T-helper 1 cell (primary cell): ENCODE measurements at places on chromosomes 2 and 18.

- DNase-seq = no peak
These were observed 64.0 kb upstream of the CERS6 start for GRCh38 chr2:168392024-168392423.

DNA sequence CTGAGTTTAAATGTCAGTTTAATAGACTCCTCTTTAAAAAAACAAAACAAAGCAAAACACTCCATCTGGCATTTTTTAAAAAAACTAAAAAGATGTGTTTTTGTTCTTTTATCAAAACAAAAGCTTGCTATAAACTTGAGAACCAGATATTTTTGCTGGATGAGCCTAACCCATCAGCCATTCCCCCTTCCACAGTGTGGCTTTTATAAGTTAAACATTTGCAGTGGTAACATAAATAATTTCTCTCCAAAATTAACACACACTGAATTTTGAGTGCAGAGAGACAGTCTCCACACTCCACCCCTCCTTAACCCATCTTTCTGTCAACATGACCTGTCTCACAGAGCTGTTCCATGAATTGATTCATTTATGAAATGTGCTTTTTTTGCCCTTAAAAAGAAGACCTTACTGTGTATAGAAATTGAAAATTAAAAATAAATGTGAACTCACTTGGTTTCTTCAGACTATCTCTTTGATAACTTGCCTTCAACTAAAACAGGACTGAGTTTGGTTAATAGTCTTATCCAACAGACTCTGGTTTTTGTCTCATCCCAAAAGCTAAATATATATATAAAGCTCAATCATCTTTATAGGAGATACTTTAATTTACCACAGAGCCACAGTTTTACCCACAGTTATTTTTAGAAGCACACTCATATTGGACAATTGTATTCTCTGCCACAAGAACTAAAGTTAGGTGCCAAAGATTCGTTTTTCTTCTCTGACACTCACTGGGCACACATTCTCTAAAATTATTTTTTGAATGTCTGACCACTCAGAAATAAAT, 64.8 kb upstream of the STK39 start:
- DNase-seq = no peak

DNA sequence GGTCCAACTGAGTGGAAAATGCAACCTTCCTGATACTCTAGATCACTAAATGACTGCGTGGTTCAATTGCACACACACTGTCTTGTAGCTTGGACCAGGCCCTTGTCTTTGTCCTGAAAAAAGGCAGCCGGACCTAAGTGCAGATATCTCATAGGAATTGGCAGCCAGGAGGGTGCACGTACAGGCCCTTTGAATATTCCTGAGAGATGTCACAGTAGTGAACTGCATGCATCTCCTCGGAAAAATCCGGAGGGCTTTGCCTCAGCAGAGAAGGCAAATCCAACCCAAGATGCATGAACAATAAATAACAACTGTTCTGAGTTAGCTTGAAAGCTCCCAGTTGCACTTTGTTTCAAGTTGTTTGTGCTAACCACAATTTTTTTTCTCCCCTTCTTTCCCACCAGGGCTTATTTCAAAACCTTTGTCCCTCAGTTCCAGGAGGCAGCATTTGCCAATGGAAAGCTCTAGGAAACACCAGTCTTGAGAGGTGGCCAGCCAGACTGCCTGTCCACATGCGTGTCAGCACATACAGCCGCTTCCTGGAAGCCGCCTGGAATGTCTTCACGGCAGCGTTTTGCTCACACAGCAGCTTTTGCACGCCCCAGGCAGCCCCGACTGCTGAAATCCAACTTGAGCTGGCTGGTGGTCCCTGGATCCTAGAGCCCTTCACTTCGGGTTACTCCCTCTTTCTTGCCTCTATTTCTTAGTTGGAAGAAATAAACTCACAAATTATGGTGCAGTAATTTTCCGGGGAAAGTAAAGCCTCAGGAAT, 54.4 kb upstream of the FOSL2 start:
- DNase-seq = no peak

DNA sequence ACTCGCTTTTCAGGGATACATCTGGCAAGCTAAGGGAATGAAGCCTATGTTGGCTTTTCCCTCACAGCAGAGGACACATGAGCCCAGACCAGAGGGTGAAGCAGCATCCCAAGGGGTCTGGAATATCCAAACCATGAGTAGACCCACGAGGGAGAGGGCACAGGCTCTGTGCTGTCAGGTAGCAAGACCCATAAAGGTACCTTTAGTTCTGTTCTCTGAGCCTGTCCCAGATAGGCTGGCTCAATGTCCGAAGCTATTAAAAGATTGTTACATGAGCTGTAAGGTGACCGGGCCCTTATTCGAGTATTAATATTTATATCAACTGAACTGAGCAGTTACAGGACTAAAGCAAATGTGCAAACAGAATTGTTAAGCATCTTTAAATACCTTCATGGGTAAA, 52.2 kb downstream of the TPGS2 start:
- no peak for DNase-seq

GRCh38 chr2:182448371-182448770, 21.5 kb upstream of the PDE1A start:
- DNase-seq = no peak

DNA sequence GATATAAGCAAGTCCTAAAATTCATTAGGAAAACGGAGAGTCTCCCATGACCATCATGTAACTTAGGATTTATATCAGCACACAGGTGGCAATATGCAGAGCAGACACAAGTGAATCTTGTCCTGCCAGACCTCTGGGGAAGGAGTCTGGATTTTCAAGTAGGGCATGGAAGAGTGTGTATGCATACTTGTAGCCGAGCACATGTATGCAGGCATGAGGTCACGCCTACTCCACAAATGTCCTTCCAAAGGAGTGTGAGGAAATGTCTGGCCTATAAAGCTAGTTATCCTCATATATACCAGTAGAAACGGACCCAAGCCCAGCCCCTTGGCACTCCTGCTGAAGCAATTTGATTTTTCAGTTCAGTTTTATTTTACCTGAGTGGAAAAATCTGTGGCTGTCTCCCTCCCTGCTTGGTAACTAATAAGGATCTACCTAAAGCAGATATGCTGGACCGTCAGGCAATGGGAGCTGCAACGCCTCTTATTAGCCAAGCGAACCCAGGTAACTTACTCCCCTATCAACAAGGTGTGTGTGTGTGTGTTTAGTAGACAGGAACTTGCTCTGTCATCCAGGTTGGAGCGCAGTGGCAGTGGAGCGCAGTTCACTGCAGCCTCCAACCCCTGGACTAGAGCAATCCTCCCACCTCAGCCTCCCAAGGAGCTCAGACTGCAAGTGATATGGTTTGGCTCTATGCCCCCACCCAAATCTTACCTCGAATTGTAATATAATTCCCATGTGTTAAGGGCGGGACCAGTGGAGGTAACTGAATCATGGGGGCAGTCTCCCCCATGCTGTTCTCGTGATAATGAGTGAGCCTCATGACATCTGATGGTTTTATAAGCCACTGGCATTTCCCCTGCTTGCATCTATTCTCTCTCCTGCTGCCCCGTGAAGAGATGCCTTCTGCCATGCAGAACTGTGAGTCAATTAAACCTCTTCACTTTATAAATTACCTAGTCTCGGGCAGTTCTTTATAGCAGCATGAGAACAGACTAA, 2.8 kb downstream of the STAT1 start:
- no peak for DNase-seq

DNA sequence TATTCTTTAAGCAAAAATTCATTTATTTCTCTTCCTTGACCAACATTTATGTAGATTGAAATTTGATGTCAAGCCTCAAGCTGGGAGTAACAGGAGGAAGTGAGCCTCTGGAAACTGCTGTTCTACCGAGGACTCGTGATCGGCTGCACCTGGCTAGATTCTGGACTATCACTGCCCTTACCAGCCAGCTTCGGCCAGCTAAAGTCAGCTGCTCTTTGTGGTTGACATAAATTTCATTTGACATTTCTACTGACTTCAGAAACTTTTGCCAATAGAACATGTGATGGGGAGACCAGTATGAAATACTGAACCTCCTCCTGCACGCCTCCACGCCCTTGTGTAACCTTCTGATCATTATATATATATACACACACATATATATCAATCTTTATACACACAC, 74.2 kb upstream of the RGPD5 start:
- DNase-seq = no peak
